MV-4-11 (cell line): ENCODE measurements at places on chromosomes 5 and 9.

- DNase-seq: peak; percentile 13
Observed at GRCh38 chr5:96084874-96085506, 123.3 kb upstream of the ELL2 start.

DNA sequence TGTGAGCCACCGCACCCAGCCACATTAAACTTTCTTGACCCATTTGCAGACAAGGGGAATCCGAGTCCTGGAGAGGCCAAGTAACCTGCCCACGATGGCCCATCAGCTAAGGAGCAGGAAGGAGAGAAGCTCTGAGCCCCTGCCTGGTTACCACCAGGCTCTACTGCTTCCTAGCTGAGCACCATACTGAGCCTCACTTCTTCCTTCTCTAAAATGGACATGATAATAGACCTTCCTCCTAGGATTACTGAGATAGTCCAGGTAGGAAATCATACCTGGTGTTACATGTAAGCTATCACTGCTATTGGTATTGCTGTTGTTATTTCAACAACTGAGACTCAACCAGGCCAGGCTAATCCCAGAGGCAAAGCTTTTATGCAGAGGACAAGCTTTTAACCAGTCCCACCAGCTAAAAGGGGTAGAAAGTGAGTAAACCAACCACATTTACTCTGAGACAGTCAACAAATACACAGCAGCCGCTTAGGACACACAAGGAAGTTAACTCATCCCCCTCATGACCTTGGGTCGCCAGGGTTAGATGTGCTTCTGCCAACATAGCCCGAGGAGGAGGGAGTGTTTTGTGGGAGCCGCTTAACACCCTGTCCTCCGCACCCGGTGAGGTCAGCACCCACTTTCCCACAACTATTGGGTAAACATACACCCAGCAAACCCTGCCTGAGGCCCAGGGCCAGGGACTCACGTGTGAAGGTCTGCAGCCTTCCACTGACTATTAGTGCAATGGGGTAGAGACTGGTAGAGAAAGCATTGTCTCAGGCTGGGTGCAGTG is 20.6 kb upstream of the PTGES start:
- peak; percentile 95 for DNase-seq

GRCh38 chr5:97162045-97162444 is 19.6 kb upstream of the LIX1 start:
- DNase-seq: peak; percentile 25

- DNase-seq: peak; percentile 52
Observed at GRCh38 chr9:96107436-96107835, 194.5 kb downstream of the HSD17B3 start.

DNA sequence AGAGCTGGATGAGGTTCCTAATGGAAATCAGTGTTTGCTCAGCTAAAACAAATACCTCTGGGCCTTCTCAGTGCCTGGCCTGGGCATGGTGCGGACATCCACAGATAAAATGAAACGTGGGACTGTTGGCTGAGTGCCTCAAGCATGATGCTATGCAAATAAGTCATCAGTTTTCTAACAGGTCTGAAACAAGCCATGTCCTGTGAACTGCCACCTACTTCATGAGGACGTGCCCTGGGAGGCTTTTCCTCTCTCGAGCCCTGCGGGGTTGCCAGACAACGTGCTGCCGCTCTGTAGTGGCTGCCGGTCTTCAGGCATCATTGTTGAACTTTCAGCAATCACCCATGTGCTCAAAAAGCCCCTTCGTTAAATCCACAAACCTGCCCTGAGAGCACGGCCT is 240.4 kb upstream of the IRX2 start:
- DNase-seq: no peak

DNA sequence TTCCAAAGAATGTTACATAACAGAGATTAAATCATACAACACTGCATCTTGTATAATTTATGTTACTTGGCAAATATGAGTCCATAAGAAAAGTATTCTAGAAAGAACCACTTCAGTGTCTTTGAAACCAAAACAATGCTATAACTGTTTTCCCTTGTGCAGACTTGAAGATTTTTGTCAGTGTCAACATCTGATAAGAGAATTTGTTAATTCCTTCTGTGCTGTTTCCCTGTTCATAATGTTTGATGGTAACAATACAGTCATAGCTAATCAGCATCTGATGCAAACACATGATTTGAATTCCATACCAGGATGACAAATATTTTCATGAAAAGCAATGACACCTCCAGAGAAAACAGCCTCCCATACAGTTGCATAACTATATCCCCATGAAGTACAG is 306.8 kb downstream of the SEMA5A start:
- DNase-seq: no peak
